ENCODE measurements at places on chromosomes 6 and 20. TPM values are rescaled to one million over a fixed set of nuclear protein-coding genes. Genes with fewer than 3 reads are reported as not detected.

The ADAM33 gene
- total RNA-seq, result 11.2 TPM

The OPN5 gene
- total RNA-seq, result not detected

The MEA1 gene
- 88.8 TPM for total RNA-seq

The GCNT2 gene
- total RNA-seq, result 0.16 TPM

The BNIP5 gene
- not detected for total RNA-seq

The OR2H1 gene
- not detected for total RNA-seq

The C6orf15 gene
- total RNA-seq, result not detected

The GPR63 gene
- total RNA-seq, result not detected

The CST4 gene
- not detected for total RNA-seq

The HFE gene
- 19.0 TPM for total RNA-seq

The FNDC11 gene
- 0.36 TPM for total RNA-seq

The NKX2-2 gene
- total RNA-seq, result not detected

The C20orf202 gene
- total RNA-seq, result not detected

The MAFB gene
- total RNA-seq, result 4.5 TPM

The LSM2 gene
- 37.3 TPM for total RNA-seq

The CASP8AP2 gene
- total RNA-seq, result 3.2 TPM

The MLIP gene
- total RNA-seq, result 0.54 TPM

The PCSK2 gene
- not detected for total RNA-seq

The LPIN3 gene
- 10.8 TPM for total RNA-seq

The MMP24 gene
- total RNA-seq, result 0.16 TPM

The MUC22 gene
- total RNA-seq, result not detected

The CD83 gene
- total RNA-seq, result 0.16 TPM

The DEFB116 gene
- not detected for total RNA-seq

The RALGAPB gene
- 16.2 TPM for total RNA-seq

The ZNF165 gene
- 0.16 TPM for total RNA-seq

The TMC2 gene
- total RNA-seq, result not detected

The MDFI gene
- total RNA-seq, result 13.7 TPM

The SGK2 gene
- not detected for total RNA-seq

The C20orf141 gene
- not detected for total RNA-seq

The ACAT2 gene
- 31.6 TPM for total RNA-seq

The COL10A1 gene
- not detected for total RNA-seq

The PTPRT gene
- 0.16 TPM for total RNA-seq

The PRR18 gene
- total RNA-seq, result not detected

The TTLL9 gene
- total RNA-seq, result 0.18 TPM

The ZNF391 gene
- total RNA-seq, result 1.3 TPM

The ZSCAN16 gene
- not detected for total RNA-seq

The ARMH2 gene
- total RNA-seq, result not detected

The OGFRL1 gene
- total RNA-seq, result 30.3 TPM

The TBX18 gene
- total RNA-seq, result 45.5 TPM

Data from cardiac atrium fibroblast (primary cell).